ENCODE measurements at places on chromosomes 3 and 15. TPM values are rescaled to one million over a fixed set of nuclear protein-coding genes. Genes with fewer than 3 reads are reported as not detected.

The LMAN1L gene
- total RNA-seq: not detected

The TMCO5A gene
- 0.35 TPM for total RNA-seq

The ADGRG7 gene
- total RNA-seq: not detected

The BFSP2 gene
- total RNA-seq: not detected

The NPHP3 gene
- 26.5 TPM for total RNA-seq

The IQCH gene
- total RNA-seq: 7.5 TPM

The TCAIM gene
- 28.3 TPM for total RNA-seq
